ENCODE measurements at places on chromosomes 4 and X.
A peak's percentile ranks its signal among the peaks of the same experiment; 100 is the strongest.

- peak; percentile 80 for DNase-seq
These were observed 133.9 kb downstream of the AFAP1 start for GRCh38 chr4:7805533-7806337.

GRCh38 chr4:32455231-32455630 lies 1735.1 kb downstream of the PCDH7 start:
- DNase-seq: no peak

GRCh38 chr4:41324861-41325260 lies 68.1 kb downstream of the UCHL1 start:
- DNase-seq: no peak

- no peak for DNase-seq
These were observed 33.4 kb upstream of the MSMO1 start for GRCh38 chr4:165293927-165294649.

- no peak for DNase-seq
These were observed 216.8 kb upstream of the PACRGL start for GRCh38 chr4:20483416-20483815.
